MG63 (cell line): ENCODE measurements at places on chromosomes 1 and 21. TPM values are rescaled to one million over a fixed set of nuclear protein-coding genes. Genes with fewer than 3 reads are reported as not detected.

DNA sequence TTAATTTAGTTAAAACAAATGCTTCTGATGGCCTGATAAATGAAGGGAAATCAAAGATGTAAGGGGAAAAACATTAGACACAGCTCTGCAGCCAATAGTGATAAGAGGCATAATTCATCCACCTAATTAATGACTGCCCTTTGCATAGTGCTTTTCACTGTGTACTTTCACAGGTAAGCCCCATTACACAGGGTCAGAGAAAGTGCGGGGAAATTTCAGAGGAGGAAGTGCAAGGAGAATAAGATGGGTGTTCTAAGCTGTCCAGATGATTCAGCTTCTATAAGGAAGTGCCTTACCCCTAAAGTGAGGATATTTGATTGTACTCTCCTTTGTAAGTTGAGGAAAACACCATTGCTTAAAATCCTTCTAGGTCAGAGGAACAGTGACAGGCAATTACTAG, 88.0 kb downstream of the NR5A2 start:
- DNase-seq: no peak

The LEPR gene
- 1.7 and 4.0 TPM in 2 replicates for total RNA-seq

- DNase-seq: no peak
Observed at GRCh38 chr1:206951318-206952100, 5.2 kb upstream of the PIGR start.

DNA sequence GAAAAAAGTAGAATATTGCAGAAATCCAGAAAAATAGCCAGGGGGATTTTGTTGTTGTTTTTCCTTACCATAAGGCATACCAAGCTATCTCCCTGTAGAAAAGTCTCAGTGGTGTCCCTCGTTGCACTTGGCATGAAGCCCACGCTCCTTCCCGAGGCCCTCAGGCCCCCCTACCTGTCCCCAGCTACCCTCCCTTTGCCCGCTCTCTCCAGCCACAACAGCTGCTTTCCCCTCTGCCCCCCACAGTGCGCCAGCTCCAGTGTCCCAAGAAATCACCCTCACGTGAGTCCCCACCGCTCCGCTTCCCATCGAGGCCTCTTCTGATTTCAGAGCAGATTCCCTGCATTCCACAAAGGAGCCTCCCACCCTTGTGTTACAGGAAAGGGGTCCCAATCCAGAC, 8.4 kb downstream of the AGTRAP start:
- no peak for DNase-seq

The TRPM2 gene
- 0.13 TPM in 1 of 2 replicates, not detected in the other for total RNA-seq

GRCh38 chr1:155847823-155848529, 9.0 kb downstream of the GON4L start:
- no peak for DNase-seq

GRCh38 chr21:32108566-32108965, 170.3 kb downstream of the MIS18A start:
- DNase-seq: no peak

DNA sequence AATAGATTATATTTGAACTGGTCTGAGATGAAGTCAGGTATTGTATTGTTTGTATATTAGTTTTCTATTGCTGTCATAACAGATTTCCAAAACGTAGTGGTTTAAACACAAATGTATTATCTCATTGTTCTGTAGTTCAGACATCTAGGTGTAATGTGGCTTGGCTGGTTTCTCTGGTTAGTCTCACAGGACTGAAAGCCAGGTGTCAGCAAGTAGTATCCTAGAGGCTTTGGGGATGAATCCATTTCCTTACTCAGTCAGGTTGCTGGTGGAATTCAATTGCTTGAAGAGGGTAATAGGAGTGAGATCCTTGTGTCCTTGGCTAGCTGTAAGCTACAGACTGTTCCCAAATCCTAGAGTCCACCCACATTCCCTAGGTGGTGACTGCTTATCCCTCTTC, 675.8 kb downstream of the NCAM2 start:
- DNase-seq: no peak

GRCh38 chr1:12320486-12320885, 90.7 kb downstream of the VPS13D start:
- no peak for DNase-seq

DNA sequence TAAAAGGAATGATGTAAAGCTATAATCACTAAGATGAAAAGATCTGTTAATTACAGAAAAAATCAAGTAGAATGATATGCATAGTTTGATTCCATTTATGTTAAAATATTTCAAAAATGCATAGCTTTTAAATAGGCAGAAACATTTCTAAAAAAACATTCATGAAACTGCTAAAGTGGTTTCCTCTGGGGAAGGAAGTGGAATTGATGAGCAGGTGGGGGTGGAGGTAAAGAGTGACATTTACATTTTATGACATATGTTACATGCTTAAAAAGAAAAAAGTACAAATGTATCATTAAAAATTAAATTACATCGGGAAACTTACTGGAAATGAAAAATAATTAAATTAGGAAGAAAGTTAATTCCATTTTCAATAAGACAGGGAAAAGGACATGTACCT, 42.8 kb upstream of the JAK1 start:
- no peak for DNase-seq
